ENCODE measurements at places on chromosomes 3 and 15.

DNA sequence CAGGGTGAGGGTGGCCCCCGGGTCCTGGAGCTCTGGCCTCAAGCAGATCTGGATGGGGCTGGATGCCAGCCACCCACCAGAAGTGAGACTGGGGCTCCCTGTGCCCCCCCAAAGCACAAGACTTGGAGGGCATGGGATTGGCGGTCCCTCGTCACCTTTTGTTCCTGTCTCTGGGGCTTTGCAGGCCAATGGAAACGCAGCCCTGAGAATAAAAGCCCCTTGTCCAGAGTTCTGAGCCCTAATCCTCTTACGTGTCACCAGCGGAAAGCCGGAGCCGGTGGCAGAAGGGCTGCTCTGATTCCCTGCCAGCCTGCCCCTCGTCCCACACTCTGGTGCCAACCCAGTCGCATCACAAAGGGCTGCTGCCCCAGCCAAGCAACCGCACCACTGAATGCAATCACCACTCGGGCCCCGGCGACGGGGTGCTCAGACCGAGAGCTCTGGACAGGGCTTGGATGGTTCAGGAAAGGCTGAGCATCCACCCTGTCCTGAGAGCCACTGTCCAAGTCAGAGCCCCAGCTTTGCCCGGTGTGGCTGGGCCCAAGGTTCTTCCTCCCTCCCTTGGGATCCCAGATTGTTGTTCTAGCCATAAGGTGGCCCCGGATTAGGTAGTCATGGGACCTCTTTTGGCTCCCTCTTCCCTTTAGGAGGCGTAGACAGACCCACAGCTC is 22.8 kb upstream of the ELP6 start:
- no peak for DNase-seq

DNA sequence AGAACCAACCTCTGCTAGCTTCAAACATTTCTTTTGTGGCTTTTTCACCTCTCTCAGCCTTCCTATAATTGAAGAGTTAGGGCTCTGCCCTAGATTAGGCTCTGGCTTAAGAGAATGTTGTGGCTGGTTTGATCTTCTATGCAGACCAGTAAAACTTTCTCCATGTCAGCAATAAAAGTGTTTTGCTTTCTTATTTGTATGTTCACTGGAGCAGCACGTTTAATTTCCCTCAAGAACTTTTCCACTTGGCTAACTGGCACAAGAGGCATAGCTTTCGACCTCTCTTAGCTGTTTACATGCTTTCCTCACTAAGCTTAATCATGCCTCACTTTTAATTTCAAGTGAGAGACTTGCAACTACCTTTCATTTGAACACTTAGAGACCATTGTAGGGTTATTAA is 964.7 kb downstream of the ROBO2 start:
- no peak for DNase-seq

GRCh38 chr3:123281406-123281805 is 79.7 kb downstream of the SEC22A start:
- DNase-seq, result no peak

DNA sequence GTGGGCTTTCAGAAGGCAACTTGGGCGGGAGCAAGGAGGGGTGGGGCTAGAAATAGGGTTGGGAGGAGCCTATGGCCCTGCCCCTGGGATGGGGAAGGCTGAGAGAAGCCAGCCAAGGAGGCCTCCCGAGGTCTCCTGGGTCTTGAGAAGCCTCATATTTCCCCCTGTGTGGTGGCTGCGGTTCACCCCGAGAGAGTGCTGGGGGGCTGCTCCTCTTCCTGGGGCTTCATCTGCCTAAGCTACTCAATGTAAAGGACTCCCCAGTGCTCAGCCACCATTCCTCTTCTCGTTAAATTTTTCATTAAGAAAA is 174.3 kb downstream of the SMAD6 start:
- DNase-seq, result no peak

DNA sequence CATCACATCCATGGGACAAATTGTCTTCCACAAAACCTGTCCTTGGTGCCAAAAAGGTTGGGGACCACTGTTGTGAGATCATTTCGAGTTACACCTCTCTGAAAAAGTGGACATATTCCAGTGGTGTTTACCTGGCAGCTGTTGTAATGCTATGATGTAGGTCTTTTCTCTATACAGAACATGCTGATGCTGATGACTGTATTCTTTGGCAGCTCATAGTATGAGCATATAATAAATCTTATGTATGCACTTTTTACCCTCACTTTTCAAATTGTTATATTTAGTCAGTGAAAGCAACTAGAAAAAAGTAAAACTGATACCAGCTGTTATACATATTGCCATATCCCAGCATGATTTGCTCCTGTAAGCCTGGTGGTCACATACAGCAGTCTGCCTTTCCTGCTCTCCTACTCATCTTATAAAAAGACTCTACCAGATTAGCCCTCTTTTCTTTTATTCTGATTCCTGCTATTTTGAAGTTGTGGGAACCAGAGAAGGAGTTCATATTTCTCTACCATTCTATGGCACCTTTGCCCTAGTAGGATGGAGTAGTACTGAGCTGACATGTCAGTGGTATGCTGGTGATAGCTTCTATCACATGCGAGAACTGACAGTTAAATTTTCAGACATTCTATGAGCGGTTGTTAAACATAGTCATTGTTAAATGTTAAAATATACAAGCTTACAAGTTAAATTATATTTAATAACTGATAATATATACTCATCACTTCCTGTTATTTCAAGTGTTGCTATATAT is 128.7 kb downstream of the FNDC3B start:
- DNase-seq, result no peak

- no peak for DNase-seq
These were observed 281.1 kb upstream of the TPRG1 start for GRCh38 chr3:188890572-188891270.

- DNase-seq, result no peak
These were observed 29.4 kb upstream of the RSL24D1 start for GRCh38 chr15:55226127-55226526.

DNA sequence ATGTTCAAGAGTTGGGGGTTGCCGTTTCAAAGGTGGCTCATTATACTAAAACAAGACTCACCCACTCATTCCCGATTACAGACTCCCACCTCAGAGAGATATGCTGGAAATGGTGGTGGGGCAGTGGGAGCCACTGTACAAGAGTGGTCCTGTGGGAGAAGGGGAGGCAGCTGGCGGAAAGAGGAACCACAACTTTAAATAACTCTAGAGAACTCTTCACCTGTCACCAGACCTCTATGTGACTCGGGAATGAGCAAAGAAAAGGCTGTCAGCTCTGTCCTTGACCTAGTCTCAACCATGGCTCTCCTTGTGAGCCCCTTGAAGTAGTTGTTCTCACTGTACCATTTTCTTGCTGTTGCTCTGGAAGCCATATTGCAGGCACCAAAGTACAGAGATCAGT is 293.8 kb downstream of the CHST2 start:
- DNase-seq, result no peak

DNA sequence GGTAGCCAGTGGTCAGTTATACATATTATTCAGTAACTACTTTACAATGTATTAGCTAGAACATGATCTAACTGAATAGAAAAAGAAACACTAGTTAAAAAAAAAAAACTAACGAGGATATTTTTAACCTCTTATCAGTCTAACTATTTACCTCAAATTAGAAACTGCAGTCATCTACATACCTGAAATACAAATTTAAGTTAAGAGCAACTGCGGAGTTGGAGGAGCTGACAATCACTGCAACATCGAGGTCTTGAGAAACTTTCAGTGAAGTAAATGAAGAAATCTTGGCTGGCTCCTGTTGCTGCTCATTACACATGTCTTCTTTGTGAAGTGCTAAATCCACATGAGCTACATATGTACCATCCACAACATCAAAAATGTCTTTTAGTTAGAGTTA is 6.5 kb downstream of the SPG11 start:
- DNase-seq, result no peak

DNA sequence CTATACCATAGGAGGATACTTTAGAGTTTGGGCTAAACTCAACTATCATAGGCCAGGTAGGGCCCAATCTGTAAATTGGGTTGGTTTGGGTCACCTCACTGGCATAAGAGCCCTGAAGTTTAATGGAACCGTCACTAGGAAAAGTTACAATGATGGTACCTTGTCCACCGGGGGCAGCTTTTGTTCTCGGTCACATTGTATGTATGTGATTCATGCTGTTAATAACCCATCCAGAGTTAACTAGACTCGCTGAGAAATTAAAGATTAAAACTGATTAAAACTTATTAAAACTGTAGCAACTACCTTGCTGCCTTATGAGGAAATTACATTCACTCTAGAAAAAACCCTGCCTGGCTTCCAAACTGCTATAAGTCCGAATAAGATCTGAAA is 145.0 kb upstream of the TMCO5A start:
- no peak for DNase-seq

DNA sequence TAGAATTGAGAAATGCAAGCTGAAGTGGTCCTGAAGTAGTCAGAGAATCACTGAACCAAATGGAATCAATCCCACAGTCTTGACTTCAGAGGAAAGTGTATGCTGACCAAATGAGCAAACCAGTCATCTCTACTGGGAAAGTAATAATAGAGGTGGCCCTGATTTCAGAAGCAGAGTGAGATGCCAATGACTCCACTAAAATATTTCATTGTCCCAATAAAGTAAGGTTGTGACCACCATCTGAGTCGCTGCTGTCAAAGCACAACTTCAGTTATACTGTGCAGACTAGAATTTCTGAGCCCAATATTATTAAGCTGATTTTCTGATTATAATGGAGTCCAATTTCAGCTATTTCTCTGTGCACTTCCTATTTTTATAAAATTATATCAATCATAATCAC is 334.4 kb upstream of the THBS1 start:
- no peak for DNase-seq

Measured in ovary (tissue), 10 donors.